ENCODE measurements at places on chromosomes 4 and X.

DNA sequence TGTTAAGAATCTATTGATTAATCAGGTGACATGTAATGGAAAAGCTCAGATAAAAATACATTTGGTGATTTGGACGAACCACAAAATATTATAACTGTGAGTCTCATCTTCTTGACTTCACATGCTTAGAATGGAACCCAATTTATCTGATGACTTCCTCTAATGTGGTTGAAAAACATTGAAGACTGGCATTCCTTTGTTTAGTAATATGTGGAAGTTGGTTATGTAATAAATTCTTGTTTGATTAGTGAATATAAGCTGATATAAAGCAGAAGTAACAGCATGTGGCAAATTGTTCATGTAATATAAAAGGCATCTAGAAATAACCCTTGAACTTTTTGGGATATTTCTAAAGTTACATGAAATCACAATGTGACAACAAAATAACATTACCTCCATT lies 9.7 kb downstream of the GIMD1 start:
- no peak for DNase-seq

DNA sequence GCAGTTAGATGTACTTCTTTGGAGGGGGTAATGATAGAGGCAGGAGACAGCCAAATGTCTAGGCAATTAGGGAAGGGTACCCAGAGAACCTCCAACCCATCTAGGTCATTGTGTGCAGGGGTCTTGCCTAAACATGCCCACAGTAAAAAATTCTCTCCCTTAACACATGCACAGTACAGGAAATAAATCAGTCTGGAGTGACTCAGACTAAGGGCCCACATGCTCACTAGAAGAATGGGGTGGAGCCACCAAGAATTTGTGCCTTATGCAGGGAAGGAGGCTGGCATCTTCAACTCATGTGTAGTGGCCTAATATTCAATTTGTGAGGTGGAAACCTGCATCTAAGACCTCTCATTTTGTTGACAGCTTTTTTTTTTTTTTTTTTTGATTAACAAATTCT lies 945.3 kb upstream of the GRIA3 start:
- DNase-seq, result no peak

- no peak for DNase-seq
Observed at GRCh38 chr4:173934933-173935620, 348.4 kb downstream of the FBXO8 start.

DNA sequence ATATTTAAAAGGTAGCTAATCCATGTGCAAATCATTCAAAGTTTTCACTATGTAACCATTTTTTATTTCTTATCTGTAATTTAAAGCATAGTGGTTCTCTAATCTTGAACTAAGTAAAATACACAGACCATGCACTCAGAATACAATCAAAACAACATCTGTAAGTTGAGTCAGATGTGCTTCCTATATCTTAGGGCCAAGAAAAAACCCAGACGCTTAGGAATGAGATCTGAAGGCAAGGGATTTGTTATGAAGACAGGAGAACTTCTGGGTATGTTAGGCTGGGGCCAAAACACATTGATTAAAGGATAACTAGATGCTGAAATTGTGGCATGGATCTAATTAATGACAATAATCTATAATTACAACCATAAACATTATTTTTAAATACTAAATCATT lies 120.3 kb downstream of the PDE5A start:
- DNase-seq, result no peak

GRCh38 chrX:108298165-108298602 lies 140.0 kb downstream of the COL4A6 start:
- no peak for DNase-seq

- no peak for DNase-seq
Observed at GRCh38 chrX:129653181-129653970, 1.4 kb downstream of the APLN start.

DNA sequence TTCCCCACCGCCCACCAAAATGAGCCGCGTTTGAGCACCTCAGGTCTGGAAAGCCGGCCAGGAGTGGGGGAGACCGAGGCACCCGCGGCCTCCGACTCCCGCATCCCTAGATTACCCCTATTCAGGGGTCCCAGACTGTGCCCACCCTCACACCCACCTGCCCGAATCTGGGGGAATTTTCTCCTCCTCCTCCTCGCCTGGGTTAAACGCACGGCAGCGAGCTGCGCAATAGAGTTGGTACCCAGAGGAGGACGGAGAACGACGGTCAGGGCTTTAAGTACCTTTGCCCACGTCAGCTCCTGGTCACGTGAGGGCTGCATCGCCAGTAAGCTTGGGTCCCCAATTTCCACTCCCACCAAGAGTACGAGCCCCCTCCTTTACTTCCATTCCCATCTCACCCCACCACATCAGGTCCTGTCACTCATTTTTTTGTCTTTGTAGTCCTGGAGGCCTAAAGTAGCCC lies at the start of gene ARMCX2:
ARMCX2 (minus strand) TSS at position 250 of the 463 bp plus-strand sequence. CDS start 2,262 bp downstream, outside the sequence.
- DNase-seq, result no peak

- DNase-seq, result peak; percentile 2
Observed at GRCh38 chrX:1463581-1463980, 10.9 kb upstream of the ASMTL start.

GRCh38 chr4:43778187-43778915 lies 670.3 kb downstream of the KCTD8 start:
- no peak for DNase-seq

DNA sequence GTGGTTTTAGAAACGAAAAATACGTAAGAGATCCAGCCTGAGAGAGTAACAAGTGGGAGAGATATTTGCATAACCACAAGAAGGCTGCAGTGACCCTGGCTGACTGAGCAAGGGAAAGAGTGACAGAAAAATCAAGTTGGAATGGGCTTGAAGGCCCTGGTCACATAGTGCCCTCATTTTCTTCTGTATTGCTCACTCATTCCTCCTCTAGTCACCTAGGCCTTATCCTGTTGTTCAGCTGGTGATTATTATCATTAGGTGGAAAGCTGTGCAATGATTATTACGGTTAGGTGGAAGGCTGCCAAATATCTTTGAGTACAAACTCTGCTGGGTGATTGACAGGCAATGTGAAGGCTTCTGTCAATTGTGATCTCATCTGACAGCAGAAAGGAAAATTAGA lies 2384.1 kb downstream of the PCDH7 start:
- no peak for DNase-seq

GRCh38 chr4:153365003-153365402 lies 20.5 kb downstream of the MND1 start:
- DNase-seq, result no peak

GRCh38 chr4:109276482-109277095 lies 25.9 kb downstream of the COL25A1 start:
- DNase-seq, result no peak

- no peak for DNase-seq
Observed at GRCh38 chrX:72685810-72686456, 28.2 kb downstream of the PHKA1 start.

- no peak for DNase-seq
Observed at GRCh38 chrX:113492895-113493294, 652.3 kb upstream of the AMOT start.

DNA sequence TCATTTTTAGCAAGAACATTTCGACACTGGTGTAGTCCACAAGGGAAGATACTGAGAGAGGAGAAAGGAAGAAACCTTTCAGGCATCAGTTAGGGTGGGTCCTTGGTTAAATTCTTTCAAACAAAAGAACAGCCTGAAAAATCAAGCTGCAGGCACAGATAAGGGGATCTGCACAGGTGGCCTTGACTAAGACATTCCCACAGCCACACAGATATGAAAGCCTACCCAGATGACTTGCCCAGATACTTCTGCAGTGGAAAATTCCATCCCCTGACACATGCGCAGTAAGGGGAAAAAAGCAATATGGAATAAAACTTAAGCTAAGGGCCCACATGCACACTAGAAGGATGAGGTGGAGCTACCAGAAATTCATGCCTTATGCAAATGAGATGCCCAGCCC lies 8.9 kb upstream of the TMEM165 start:
- DNase-seq, result no peak

GRCh38 chr4:52576961-52577623 lies 82.0 kb downstream of the USP46 start:
- DNase-seq, result no peak

DNA sequence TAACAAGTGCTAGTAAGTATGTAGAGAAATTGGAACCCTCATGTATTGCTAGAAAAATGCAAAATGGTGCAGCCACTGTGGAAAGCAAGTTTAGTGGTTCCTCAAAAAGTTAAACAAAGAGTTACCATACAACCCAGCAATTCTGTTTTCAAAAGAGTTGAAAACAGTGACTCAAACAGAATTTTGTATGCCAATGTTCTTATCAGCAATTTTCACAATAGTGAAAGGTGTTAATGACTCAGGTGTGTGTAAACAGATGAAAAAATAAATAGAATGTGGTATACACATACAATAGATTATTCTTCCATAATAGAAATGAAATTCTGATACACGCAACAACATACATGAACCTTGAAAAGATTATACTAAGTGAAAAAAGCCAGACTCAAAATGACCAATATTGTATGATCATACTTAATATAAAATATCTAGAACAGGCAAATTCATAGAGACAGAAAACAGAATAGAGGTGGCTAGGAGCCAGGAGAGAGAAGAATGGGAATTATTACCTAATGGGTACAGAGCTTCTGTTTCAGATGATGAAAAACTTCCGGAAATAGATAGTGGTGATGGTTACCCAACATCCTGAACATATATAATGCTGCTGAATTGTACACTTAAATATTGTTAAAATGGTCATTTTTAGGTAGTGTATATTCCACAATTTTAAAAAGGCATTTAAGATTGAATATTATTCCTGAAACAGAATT lies 51.6 kb downstream of the WDFY3 start:
- DNase-seq, result no peak

- DNase-seq, result no peak
Observed at GRCh38 chr4:139453041-139453370, 915 bp upstream of the RAB33B start.

GRCh38 chrX:45794323-45794994 lies 593.8 kb upstream of the DIPK2B start:
- DNase-seq, result no peak

DNA sequence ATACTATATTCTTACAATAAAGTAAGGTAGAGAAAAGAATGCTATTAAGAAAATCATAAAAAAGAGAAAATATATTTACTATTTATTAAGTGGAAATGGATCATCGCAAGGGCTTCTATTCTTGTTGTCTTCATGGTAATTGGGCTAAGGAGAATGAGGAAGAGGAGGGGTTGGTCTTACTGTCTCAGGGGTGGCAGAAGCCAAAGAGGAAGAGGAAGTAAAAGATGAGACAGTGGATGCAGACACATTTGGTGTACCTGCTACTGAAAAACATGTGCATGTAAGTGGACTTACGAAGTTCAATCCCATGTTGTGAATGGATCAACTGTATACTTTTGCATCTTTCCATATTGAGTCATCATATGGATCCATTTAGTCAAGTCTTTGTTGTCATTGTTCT lies 1502.1 kb upstream of the ADGRL3 start:
- no peak for DNase-seq

- no peak for DNase-seq
Observed at GRCh38 chr4:41865981-41866798, 69.0 kb upstream of the TMEM33 start.

All from activated naive CD4-positive, alpha-beta T cell treated with Interleukin-2 at 50 U/mL for 16 hours (primary cell).